ENCODE measurements at places on chromosomes 13 and 19.

DNA sequence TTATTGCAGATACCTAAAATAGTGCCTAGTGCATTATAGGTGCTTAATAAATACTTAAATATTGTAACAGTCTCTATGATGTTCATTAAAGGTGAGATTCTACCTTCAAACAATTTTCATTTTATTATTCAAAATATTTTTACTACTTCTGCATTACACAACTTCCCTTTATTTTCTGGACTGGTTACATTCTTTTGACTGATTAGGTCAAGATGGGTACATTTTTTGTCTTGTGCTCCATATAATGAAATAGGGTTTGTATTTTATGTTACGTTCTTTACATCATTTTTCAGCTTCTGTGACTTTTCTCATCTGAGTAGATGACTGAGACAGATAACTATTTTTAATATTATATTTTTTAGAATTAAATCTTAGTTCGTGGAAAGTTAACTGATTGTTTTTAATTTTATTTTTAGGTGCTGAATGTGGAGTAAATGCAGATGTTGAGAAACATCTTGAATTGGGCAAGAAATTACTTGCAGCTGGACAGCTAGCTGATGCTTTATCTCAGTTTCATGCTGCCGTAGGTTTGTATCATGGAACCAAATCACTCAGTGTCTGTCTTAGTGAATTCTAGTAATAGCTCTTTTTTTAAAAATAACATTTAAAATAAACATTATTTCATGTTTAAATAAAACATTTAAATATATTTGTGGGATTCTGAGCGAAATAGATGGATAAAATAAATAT, 32.0 kb downstream of the DNAJC3 start:
- no peak for DNase-seq

DNA sequence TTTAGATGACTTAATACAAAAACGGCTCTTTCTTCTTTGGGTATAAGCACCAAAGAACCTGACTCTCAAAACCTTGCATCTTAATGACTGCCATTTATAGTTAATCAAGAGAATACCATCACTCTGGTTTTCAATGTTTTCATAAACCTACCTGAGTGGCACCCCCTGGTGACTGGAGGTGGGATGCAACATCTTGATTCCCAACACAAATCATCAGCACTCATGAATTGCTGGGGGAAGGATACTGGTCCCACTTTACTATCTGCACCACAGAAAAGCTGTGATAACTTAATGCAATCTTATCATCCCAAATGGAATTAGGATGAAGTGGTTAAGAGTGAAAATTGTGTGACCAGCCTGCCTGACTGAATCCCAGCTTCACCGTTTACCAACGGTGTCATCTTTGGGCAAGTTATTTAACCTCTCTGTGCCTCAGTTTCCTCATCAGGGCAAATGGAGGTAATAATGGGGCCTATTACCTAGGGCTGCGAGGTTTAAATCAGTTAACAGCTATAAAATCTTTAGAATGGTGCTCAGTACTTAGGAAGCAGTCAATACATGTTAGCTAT, 366.4 kb downstream of the KLF12 start:
- no peak for DNase-seq

DNA sequence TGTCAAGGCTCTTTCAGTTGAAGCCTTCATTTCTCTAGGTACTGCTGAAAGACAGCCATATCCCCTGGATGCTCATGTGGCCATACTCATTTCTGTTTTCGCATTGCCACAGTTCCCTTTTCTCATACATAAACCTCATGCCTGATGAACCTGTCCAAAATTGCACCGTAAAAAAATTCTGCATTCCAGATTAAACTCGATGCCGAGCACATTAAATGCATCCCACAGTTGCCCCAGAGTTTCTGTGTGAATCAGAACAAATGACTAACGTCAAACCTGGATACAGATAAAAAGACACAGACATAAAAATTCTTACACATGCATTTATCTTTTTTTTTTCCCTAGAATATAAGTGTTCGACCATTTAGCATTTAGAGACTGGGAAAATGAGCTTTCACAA, 288.2 kb downstream of the COG6 start:
- no peak for DNase-seq

GRCh38 chr19:2276429-2276986, 5.5 kb downstream of the PEAK3 start:
- no peak for DNase-seq

DNA sequence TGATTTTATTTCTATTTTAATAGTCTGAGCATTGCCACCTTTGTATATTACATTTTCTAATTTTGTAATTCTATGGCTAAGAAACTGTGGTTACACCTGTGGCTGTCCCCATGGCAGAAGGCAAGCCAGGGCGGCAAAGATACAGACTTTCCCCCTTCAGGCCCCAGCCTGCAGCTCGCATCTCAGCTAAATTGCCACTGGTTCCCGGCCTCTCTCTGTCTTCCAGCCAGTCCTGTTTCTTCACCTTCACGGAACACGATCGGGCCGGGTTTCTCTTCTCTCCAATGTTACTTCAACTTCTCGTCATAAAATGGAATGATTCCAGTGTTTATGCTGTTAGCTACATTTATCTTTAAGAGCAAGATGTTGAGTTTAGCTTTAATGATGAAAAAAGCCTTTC, 124.5 kb upstream of the ZNF507 start:
- DNase-seq: no peak

- no peak for DNase-seq
Measured at GRCh38 chr13:77113496-77113895, 86.5 kb upstream of the FBXL3 start.

- no peak for DNase-seq
Measured at GRCh38 chr13:110341445-110342244, 34.6 kb downstream of the COL4A2 start.

Data from head of caudate nucleus (tissue), 42 donors.